ENCODE measurements at places on chromosomes 5 and 9.

DNA sequence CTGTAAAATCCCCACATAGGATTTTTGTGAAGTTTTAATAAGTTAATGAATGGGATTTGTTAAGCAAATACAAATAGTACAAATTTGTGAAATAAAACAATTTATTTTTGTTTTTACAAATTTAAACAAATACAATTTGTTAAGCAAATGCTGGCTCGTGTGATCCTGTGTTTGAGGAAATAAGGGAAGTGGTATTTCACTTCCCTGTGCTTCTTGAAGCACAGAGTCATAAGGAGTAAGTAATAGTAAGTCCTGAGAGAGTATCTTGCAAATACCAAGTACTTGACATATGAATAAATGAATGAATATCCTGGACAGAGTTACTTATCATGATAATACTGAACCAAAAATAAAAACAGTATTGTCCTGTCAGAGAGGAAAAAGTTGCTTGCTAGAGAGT is 9.1 kb downstream of the SMIM3 start:
- DNase-seq: no peak

DNA sequence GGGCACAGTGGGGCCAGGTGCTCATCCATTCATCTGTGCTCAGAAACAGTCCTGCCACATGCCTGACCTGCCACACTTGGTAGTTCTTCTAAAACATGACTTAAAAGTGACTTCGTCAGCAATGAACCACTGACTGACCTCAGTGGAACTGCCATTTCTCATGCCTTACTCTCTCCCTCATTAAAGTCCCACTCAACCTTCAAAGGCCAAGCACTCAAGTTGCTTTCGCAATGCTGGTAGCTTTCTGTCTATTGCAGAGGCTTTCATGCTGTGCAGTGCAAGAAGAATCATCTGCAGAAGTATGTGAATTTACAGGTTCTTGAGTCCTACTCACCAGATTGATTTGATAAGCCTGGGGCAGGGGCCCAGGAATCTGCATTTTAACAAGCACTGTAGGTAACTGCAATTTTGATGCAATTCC is 23.9 kb downstream of the B4GALT1 start:
- DNase-seq: no peak

- DNase-seq: no peak
Observed at GRCh38 chr9:19405771-19406170, 3.0 kb upstream of the ACER2 start.

GRCh38 chr5:57349214-57349613 is 133.4 kb downstream of the ACTBL2 start:
- no peak for DNase-seq

GRCh38 chr9:76588316-76588715 is 129.3 kb downstream of the GCNT1 start:
- DNase-seq: no peak

DNA sequence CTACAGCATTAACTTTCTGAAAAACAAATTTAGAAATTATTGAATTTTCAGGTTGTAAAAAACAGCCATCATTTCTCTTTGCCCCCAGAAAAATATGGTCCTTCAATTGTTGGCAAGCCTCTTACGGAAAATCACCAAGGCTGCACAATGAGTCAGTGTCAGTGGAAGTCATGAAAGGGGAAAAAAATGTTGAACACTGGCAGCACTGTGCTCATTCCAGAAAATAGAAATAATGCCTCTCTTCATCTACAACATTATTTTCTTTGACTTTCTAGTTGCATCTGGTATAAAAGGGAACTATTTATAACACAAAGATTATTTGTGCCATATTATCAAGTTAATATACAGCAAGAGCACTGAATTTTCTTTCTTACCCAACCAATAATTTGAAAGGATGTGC is 26.7 kb upstream of the STK32A start:
- no peak for DNase-seq
